Stimulated activated naive B cell treated with anti-CD40 and anti-IgM and Interleukin-4, amounts not matched to agents 10 μg/mL and 1 μg/mL and 100 μg/mL, for 72 hours (primary cell): ENCODE measurements at places on chromosomes 12 and 14.

- no peak for DNase-seq
Observed at GRCh38 chr14:105137481-105138020, 31.0 kb downstream of the JAG2 start.

GRCh38 chr12:105041186-105041585 is 43.1 kb downstream of the ALDH1L2 start:
- no peak for DNase-seq

GRCh38 chr12:27026257-27026656 is 3.9 kb downstream of the MED21 start:
- no peak for DNase-seq

DNA sequence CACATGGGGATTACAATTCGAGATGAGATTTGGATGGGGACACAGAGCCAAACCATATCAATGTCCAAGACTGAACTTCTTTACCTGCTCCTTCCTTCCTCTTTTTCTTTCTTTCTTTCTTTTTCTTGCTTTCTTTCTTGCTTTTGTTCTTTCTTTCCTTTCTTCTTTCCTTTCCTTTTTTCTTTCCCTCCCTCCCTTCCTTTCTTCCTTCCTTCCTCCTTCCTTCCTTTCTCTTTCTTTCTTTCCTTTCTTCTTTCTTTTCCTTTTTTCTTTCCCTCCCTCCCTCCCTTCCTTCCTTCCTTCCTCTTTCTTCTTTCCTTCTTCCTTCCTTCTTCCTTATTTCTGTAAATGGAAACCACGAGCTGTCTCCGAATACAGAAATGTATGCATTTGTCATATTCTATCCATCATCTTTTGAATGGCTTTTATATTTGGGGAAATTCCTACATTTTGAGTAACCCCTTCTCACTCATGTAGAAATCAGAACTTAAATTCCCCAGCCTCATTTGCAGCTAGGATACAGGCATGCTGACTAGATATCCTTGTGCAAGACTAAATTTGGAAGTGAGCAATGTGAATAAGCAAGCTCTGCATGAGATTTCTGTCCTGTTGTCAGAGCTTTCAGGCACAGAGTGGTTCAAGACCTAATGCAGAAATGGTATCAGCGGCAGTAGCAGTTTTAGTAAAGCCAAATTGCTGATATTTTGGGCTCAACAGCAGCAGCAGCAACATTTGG is 11.5 kb downstream of the GPR33 start:
- no peak for DNase-seq

- no peak for DNase-seq
Observed at GRCh38 chr12:49105504-49106084, 5.1 kb downstream of the LMBR1L start.

GRCh38 chr14:77967110-77967509 is 167.2 kb downstream of the ADCK1 start:
- no peak for DNase-seq

DNA sequence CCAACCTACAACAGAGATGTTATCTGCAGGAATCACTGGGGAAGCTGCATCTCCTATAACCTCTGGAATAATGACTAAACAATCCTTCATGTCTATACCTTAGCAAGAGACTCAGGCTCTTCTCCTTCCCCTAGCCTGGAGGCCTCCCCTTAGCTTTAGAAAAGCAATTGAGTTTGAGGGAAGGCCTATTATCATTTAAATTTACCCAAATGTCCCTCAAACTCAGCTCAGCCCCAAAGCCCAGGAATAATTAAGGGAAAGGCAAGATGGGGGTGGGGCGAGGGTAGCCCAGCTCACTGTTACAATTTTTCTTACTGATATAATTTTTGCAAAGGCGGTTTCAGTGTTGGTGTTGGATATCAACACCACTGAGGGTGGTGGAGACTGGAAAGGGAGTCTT is 151.4 kb upstream of the EEA1 start:
- DNase-seq: no peak
